ENCODE measurements at places on chromosomes 2 and 18.

GRCh38 chr2:43178602-43179542 lies 47.5 kb downstream of the ZFP36L2 start:
- DNase-seq: peak; percentile 66

- no peak for DNase-seq
Measured at GRCh38 chr2:71064754-71065621, 3.5 kb upstream of the NAGK start.

DNA sequence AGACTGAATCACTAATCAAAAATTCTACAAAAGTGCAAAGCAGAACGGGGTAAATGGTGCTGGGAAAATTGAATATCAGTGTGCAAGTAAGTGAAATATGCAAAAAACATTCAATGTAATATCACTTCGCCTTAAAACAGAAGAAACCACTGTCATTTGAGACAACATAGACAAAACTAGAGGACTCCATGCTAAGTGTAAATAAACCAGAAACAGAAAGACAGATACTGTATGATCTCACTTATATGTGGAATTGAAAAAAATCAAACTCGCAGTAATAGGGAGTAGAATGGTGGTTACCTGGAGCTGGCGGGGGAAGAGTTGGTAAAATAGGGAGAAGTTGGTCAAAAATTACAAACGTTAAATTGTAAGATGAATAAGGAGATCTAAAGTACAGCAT lies 1420.0 kb upstream of the CDH2 start:
- DNase-seq: no peak

DNA sequence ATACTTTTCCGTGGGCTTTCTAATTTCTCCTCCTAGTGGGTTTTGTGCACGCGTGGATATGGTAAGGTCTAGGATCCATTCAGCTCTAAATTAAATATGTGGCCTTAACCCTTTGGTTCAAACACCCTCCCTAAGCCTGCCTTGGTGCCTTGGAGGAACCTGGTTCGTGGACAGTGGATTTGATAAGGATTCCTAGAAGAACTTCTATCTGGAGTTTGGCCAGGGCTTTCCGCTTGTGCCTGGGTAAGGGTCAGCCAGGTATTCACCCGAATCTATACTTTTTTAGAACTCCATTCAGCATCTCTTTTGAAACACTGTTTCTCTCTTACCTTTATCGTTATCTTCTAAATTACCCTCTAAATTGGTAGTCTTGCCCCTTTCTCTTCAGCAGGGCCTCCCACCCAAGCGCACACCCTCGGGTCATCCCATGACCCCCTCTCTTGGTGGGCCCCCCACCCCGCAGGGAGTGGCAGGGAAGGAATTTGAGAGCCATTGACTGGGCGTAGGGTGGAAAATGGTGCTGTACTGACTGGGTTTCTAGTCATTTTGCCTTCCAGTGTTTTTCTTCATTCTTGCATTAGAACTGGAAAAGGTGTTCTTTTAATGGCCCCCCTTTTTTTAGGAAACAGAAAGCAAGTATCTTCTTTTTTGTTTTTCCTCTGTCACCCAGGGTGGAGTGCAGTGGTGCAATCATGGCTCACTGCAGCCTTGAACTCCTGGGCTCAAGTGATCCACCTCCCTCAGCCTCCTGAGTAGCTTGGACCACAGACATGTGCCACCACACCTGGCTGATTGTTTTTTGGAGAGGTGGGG lies 1.8 kb downstream of the SOCS6 start:
- no peak for DNase-seq

- peak; percentile 39 for DNase-seq
Measured at GRCh38 chr2:219308142-219309101, 779 bp downstream of the PTPRN start.

- peak; percentile 6 for DNase-seq
Measured at GRCh38 chr18:34352385-34353163, 127.9 kb upstream of the NOL4 start.

DNA sequence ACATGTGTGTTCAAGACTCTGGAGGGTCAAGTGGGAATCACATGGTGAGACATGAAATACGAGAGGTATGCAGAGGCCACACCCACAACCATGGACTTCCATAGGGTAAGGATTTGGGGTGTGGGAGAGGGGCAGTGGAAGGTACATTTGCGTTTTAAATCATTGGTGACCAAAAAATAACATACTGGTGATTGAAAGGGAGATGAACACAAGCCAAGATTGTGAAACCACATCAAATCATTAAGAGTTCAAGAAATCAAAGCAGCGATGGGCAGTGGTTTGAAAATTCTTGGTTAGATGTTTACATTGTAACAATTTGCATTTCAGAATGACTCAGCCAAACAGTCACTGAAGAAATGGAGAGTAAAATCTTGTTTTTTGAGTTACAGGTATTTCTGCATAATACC lies 1.9 kb upstream of the CABYR start:
- DNase-seq: no peak

DNA sequence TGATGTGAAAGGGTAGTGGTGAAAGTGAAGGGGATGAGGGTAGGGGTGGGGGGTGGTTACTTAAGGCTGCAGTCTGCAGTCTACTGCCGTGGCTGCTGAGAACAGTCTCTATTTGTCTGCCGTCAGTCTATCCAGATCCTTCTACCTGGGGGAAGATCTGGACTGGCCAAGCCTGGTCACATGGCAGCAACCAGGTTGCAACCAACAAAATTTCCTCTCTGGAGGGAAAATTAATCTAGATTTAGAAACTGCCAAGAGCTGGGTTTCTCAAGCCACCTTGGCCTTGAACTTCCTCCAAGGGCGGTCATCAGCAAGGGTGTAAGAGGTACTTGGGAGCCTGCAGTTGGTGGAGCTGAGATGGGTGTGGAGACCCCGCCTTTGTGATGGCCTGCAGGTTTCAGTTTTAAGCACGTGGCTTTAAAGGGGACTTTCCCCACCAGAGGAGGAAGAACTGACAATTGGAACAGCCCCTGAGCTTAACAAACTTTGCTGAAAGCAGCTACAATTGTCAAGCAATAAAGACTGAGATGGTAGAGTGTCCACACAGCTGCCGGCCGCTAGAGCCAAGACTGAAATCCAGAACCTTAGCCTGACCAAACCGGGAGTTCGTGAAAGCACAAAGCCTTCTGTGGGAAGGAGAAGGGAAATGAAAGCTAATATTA lies 31.4 kb upstream of the KCMF1 start:
- DNase-seq: no peak

DNA sequence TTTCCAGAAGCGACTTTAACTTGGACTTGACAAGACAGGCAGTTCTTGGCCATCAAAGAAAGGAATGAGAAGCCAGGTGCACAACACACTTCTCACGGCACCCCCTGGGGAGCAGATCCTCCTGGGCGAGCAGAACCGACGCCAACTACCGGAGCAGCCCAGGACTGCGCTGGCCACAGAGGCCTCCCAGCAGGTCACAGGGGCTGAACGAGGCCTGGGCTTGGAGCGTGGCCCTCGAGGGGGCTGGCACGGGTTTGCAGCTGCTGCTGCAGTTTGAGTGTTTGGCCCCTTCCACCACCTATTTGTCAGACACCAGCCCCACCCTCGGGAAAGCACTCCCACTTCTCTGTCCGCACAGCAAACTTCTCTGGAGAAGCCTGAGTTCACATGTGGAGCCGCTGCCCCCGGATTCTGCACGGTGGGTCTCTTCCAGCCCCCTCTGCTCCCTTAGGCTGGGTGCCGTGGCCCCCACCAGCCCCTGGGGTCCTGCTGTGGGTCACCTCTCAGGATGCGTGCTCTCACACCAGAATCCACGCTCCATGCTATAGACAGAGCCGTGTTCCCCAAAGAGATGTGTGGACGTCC lies 306.7 kb upstream of the SALL3 start:
- DNase-seq: no peak

Measured in DMS79 treated with DMSO at 0.1 percent for 48 hours (cell line).